Left renal pelvis (tissue), 4 donors: ENCODE measurements at places on chromosomes 4 and X. TPM values are rescaled to one million over a fixed set of nuclear protein-coding genes. Genes with fewer than 3 reads are reported as not detected.

GRCh38 chr4:138981930-138982390, 33.6 kb upstream of the NOCT start:
- no peak for DNase-seq

Gene SPACA5
- 0.32 TPM for polyA plus RNA-seq

GRCh38 chr4:150974252-150974640, 40.8 kb downstream of the LRBA start:
- DNase-seq, result no peak

GRCh38 chrX:10243106-10243505, 86.3 kb downstream of the CLCN4 start:
- no peak for DNase-seq

DNA sequence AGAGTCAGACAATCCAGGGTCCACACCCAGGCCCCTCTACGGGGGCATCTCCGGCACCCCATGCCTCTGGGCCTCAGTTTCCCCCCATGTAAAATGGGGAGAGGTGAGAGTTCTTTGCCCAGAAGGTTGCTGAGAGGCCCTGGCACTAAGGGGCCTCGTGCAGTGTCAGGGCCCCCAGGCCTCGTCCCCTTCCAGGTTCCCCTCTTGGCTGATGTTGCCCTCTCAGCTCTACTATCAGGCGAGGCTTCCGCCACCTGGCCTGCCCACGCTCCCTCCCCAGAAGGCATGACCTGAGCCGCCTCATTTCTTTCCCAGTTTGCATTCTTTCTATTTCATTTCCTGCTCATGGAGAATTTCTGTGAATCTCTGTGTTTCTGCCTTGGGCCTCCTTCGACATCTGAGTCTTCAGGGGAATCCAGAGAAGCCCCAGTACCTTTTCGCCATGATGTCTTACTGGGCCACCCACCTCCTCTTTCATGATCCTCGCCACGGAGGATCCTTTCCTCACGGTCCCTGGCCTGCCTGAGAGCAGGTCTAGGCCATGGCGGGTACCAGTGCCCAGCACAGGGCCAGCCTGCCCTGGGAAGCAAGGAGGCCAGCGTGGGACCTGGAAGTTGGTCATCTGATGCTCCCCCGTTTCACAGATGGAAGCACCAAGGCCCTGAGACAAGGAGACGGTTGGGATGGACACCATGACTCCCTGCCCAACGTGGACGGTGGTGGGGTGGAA, 21.9 kb upstream of the MRFAP1 start:
- no peak for DNase-seq

Gene SSX4B
- not detected for polyA plus RNA-seq

Gene HSFX3
- not detected for polyA plus RNA-seq

Gene CLTRN
- 19.6 TPM for polyA plus RNA-seq

Gene ARAP2
- polyA plus RNA-seq, result 8.6 TPM

Gene GRPEL1
- 28.0 TPM for polyA plus RNA-seq

DNA sequence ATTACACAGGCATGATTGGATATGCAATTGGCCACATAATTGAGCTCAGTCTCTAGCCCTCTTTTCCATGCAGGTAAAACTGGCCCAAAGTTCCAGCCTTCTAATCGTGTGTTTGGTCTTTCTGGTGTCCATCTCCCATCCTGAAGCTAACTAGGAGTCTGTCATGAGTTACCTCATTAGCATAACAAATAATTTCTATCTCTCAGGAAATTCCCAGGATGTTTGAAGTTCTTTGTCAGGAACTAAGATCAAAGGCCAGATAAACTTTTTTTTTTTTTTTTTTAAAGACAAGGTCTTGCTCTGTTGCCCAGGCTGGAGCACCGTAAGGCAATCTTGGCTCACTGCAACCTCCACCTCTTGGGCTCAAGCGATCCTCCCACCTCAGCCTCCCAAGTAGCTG, 15.8 kb downstream of the ATXN3L start:
- DNase-seq, result no peak

DNA sequence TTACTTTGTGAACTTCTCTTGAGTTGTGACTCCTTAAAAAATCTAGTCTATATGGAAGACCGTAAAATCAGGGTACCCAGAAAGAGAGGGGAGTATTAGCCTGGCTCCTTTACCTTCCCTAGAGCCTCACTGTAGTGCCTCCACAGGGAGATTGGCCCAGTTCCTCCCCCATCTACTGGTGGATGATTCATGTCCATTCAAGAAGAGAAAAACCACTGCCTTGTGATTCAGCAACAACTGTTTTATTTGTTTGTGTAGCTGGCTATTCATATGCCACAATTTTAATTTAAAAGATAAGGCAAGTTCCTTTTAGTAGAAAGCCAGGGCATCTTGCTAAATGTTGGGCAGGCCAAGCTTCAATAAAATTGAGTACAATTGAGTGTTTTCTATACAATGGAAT, 221.8 kb upstream of the KCNIP4 start:
- DNase-seq, result no peak

DNA sequence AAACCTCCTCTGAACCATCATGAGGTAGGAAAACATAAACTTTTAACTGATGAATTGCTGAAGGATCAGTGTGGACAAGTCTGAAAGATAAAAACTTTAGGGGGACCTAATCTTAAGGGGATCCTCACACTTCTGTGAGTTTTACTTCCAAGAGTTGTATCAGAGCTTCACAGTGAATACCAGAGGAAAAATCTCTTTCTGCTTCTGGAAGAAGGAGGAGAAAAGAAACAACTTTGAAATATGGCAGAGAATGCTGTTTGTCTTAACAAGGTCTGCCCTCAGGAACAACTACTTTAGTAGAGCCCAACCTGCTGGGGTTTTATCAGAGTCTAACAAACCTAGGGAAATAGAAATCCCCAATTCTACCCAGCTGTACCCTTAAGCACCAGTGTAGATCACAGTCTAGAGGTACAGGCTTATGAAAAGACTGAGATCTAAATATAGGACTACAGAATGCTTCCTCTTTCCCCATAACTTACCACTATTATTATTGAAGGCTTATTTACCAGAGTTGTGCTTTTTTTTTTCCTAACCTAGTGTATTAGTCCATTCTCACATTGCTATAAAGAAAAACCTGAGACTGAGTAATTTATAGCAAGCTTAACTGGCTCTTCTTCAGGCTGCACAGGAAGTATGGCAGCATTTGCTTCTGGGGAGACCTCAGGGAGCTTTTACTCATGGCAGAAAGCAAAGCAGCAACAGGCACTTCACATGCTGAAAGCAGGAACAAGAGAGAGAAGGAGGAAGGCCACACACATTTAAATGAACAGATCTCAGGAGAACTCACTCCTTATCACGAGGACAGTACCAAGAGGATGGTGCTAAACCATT, 167.9 kb downstream of the CAMK2D start:
- DNase-seq, result no peak

GRCh38 chr4:118277243-118277642, 75.6 kb downstream of the PRSS12 start:
- DNase-seq, result no peak

DNA sequence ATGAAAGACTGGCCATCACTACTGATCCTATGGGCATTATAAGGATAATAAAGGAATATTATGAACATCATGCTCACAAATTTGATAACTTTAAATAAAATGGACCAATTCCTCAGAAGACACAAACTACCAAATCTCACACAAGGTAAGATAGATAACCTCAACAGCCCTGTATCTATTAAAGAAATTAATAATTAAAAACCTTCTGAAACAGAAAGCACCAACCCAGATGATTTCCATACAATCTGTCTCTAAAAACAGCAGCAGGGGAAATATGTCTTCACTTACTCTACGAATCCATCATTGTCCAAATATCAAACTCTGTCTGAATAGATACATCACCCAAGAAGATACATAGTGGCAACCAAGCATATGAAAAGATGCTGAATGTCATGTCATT, 55.2 kb downstream of the LCORL start:
- no peak for DNase-seq
